Cerebellum (tissue), 4 donors: ENCODE measurements at places on chromosomes 3 and 15.

DNA sequence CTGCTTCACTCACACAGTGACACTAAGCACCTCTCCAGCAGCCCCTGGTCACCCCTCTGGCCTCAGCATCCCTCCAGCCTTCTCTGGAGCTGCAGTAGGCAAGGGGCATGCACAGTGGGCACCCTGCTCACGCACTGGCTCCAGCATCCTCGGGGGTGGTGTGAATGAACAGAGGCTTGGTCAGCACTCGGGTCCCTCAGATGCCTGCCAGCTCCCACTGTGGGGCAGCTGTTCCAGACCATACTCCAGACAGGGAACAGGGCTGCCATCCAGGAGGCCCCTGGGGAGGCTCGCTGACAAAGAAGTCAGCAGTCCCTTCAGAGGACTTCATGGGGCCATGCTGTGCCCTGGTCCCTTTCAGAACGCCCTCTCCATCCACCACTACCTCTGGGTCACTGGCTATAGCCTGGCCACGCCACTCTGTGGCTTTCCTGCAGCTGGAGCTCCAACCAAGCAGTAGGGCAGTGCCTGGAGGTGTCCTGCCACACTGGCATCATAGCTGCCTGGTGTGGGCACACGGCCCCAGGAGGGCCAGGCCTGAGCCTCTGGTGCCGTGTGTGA, 26.3 kb downstream of the ALS2CL start:
- no peak for DNase-seq

DNA sequence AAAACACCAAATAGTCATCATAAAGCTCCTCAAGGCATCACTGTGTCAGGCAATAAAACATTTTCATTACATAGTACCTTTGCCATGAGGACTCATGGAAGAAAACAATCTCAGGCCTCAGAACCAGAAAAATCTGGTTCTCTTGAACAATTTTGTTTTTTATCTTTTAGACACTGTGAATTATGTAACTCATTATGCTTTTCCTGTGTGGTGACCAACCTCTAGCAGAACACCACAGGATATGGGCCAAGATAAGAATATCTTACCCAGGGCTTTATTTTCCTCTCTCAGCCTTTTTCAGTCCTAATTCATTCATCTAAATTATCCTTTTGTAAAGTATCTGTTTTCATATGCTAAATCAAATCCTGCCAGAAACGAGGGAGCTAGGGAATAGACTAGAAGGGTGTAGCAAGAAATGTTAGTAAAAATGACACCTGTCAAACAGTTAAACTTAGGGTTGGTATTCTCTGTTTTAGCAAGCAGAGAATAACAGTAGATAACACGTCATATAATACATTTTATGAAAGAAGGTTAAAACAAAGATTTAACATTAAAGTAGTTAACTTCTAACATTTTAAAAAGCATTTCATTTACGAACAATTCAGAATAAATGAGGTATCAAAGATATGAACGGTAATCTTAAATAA, 111.1 kb downstream of the FBXL22 start:
- DNase-seq, result no peak

- DNase-seq, result no peak
Observed at GRCh38 chr3:160232014-160232413, 6.8 kb downstream of the C3orf80 start.

- DNase-seq, result no peak
Observed at GRCh38 chr15:55589287-55589686, 1.1 kb upstream of the PYGO1 start.

GRCh38 chr3:126888186-126888760, 94.6 kb upstream of the PLXNA1 start:
- DNase-seq, result no peak

DNA sequence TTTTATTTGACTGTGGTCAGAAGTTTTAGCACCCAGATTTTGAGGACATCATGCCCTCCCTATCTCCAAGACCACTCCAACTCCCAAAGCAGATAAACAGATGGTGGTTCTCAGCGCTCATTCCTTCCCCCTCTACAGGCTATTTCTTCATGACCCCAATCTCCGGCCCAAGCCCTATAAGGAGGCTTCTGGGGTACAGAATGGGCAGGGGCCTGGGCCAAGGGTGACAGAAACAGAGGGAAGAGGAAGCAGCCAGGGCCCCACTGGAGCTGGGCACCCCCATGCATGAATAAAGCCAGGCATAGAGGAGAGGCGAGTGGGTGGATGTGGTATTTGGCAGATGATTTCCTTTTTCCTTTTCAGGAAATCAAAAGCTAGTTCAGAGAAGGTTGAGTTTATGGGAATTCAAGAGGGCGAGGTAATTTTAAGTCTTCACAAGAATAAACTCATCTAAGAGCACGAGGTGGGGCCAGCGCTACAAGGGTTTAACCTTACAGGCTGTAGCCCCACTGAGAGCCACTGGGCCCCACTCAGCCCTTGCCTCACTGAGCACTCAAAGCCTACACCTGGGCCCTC, 104.8 kb upstream of the HERC1 start:
- DNase-seq, result no peak
